ENCODE measurements at places on chromosomes 12 and 14.
A peak's percentile ranks its signal among the peaks of the same experiment; 100 is the strongest.

GRCh38 chr14:51607711-51608110 is 44.0 kb upstream of the FRMD6 start:
- H3K27ac ChIP-seq = no peak overlapping the region
- H3K36me3 ChIP-seq = no peaks in the 10 kb centered on the region
- H3K4me1 ChIP-seq = peaks cover 7% of the 10 kb centered on the region

- no peaks in the 10 kb centered on the region for H3K27me3 ChIP-seq
- peaks cover 7% of the 10 kb centered on the region for H3K36me3 ChIP-seq
- peak overlapping the region; percentile 25 for H3K27ac ChIP-seq
- H3K4me1 ChIP-seq = peaks cover 19% of the 10 kb centered on the region
- no peak overlapping the region for H3K4me3 ChIP-seq
Observed at GRCh38 chr14:102903248-102903888, 19.1 kb upstream of the AMN start.

DNA sequence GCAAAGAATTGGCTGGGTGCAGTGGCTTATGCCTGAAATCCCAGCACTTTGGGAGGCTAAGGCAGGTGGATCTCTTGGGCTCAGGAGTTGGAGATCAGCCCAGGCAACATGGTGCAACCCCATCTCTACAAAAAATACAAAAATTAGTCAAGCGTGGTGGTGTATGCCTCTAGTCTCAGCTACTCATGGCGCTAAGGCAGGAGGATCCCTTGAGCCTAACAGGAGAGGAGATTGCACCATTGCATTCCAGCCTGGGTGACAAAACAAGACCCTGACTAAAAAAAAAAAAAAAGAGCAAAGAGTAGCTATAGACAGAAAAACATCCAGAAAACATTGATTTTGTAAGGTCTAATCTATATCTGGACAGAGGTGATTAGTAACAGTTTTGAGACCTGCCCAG is 25.0 kb downstream of the KIF21A start:
- H3K4me1 ChIP-seq = peaks cover 13% of the 10 kb centered on the region
- peaks cover 15% of the 10 kb centered on the region for H3K36me3 ChIP-seq
- DNase-seq = no peak
- no peak overlapping the region for H3K27ac ChIP-seq
- H3K4me3 ChIP-seq = no peak overlapping the region

DNA sequence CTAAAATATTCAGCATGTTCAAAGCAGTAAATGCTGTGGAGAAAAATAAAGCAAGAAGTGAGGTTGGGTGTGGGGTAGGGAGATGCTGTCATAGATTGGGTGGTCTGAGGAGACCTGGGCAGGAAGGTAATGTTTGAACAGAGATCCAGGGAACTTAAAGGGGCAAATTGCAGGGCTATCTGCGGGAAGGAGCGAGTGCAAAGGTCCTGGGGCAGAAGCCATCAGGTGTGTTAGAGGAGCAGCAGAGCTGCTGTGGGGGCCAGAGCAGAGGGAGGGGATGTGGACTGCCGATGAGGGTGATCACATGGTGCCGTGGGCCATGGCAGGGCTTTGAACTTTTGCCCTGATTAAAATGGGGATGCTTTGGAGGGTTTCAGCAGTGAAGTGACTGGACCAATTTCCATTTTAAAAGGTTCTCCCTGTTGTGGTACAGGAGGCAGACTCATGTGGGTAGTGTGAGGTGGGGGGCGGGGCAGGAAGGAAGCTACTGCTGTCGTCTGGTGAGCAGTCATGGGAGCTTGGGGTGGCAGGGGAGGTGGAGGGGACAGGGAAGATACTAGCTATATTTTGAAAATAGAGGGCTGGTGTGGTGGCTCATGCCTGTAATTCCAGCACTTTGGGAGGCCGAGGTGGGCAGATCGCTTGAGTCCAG is 145.0 kb downstream of the AACS start:
- H3K4me3 ChIP-seq = no peak overlapping the region
- H3K36me3 ChIP-seq = no peaks in the 10 kb centered on the region
- no peak for DNase-seq
- peaks cover 21% of the 10 kb centered on the region for H3K27me3 ChIP-seq
- H3K27ac ChIP-seq = no peak overlapping the region
